ENCODE measurements at places on chromosomes 11 and 22.
A peak's percentile ranks its signal among the peaks of the same experiment; 100 is the strongest.

- no peak for DNase-seq
Observed at GRCh38 chr11:37371346-37371970, 773.4 kb upstream of the RAG2 start.

GRCh38 chr11:111836721-111837120 lies 34.7 kb downstream of the ALG9 start:
- DNase-seq: no peak

DNA sequence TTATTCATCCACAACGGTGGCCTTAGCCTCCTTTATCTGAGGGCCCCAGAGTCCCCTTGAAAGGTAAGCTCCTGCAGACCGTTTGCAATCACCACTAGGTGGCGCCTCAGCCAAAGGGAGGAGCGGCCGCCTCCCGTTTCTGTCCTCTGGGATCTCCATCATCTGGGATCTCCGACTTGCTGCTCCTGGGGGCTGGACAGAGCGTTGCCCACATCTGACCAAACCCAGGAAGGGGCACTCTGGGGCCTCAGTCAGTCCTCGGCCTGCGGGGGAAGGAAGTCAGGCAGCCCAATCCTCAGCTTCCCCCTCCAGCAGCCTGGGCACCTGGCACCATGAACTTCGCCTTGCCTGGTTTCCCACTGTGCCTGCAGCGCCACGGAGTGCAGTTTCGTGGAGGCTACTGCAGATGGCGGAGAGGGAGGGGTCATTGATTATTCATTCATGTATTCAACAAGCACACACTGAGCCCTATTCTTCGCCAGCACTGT lies 23.5 kb downstream of the TP53I11 start:
- peak; percentile 37 for DNase-seq

DNA sequence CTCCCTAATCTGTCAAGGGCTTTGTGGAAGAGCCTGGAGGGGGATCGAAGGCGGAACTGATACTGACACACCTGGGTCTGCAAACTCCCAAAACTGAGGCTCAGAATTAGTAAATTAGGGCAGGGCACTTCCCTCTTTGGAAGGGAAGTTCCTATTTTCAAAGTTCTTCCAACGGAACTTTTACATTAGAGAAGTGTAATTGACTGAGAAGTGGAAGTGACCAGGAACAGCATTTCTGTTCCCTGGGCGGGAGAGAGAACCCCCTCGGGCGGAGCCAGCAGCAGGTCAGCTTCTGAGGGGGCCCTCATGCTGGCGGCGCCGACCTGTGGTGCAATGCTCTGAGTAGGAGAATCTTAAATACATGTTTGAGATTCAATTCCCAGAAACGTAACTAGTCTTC lies 1.1 kb upstream of the CBL start:
- DNase-seq: no peak

DNA sequence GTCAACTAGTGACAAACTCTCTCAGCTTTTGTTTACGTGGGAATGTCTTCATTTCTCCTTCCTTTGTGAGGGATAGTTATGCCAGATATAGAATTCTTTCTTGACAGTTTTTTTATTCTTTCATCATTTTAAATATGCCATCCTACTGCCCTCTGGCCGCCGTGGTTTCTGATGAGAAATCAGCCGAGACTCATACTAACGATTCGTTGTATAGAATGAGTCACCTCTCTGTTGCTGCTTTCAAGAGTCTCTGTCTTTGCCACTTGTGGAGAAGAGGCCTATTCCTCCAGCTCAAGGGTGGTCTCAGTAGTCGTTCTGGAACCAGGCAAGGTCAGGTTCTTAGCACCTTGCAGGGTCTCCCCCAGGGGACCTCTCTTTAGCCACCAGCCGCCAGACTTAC lies 8.0 kb downstream of the MYO7A start:
- no peak for DNase-seq

DNA sequence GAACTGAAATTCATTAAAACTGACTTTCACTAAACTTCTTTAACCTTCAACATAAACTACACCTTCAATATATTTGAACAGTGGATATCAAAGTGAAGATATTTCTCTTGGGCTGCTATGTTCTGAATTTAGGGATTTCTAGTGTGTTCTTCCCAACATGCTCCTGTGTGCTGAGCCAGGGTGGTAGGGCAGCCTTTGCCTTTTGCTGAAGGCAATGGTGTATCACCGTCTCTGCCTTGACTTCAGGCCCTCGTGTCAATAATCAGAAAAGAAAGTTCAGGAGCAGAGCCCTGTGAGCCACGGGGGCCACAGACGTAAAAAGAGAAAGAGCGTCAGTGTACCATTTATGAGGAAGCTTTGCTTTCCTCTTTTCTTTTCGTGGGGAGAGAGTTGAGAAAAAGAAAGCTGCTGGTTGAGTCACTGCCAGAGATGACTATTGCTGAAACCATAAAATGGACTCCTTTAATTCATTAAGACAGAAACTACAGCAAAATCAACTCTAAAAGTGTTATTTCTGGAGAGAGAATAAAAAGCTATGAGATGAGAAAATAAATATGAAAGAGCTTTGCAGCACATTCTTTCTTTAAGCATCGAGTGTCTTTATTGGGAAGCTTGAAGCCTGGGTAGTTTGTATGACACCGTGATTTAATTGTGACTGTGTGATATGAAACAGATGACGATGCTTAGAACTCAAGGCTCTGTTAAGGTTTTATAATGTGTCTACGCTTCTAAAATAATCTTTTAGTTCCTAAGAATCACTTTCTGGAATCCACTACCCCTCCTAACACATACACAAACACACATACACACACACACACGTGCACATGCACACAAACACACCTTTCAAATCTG lies 271.8 kb upstream of the MTNR1B start:
- DNase-seq: no peak
